ENCODE measurements at places on chromosomes 13 and 19.

GRCh38 chr19:39405958-39406655 lies 540 bp upstream of the ZFP36 start:
- no peak for DNase-seq

DNA sequence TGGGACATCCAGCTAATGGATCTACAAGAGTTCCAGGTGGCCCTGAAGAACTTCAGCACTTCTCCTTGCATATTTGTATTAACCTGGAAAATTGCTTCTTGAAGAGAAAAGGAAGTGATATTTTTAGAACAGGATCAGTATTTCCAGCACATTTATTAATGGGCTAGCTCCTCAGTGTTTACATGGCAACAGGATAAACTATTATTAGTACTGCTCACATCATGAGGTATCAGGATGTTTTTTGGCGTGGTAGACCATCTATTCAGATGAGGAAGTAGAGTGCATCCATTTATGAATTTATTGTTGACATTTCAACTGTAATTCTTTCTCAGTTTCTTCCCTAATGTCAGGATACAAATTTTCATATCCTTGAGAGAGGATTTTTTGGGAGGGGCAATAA lies 144.4 kb downstream of the KCNRG start:
- DNase-seq, result no peak

DNA sequence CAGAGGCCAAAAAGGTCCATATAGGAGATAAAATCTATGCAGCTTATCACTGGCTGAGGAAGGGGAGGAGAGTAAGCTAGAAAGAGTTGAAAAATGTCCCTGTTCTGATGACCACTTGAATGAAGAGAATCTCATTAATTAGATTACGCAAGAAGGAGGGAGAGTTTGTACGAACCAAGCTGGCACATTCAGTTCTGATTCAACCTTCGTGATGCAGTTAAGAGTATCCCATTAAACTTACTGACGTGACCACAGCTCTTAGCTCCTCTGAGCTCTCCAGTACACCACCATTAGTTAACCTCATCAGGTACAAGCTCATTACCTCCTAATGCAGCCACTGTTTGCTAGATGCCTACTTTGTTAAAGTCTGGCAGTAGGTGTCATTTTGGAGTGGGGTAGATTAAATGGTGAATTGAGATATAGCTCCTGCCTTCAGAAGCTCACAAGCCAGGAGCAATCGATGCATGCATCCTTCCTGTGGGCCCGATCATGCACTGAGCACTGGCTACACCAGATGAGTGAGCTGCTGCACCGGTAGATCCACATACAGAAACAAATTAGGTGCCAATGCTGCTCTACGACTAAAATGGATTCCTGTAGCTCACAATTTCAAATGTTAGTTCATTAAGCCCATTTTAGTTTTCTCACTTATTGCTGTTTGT lies 458.3 kb downstream of the COG6 start:
- DNase-seq, result no peak

- no peak for DNase-seq
Observed at GRCh38 chr13:41960211-41960636, 685 bp downstream of the VWA8 start.

DNA sequence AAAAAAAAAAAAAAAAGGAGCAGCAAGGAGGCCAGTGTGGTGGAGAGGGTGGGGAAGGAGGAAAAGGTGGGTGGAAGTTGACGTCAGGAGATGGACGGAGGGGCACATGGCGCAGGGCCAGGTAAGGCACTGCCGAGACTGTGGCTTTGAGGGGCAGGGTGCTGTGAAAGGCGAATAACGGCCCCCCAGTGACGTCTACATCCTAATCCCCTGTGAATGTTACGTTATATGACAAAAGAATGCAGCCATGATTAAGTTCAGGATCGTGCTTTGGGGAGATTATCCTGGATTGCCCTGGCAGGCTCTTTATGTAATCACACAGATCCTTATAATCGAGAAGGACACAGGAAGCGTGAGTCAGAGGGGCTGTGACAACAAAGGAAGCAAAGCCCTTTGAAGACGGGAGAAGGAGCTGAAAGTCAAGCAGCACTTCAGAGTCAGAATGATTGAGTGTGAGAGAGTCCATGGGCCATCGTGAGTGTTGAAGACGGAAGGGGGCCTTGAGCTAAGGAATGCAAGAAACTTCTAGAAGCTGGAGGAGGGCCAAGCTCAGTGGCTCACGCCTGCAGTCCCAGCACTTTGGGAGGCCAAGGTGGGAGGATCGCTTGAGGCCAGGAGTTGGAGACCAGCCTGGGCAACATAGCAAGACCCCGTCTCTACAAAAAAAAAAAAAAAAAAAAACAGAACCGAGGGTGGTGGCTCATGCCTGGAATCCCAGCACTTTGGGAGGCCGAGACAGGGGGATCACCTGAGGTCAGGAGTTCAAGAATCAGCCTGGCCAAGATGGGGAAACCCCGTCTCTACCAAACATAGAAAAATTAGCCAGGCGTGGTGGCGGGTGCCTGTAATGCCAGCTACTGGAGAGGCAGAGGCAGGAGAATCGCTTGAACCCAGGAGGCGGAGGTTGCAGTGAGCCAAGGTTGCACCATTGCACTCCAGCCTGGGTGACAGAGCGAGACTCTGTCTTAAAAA lies 13.8 kb upstream of the CEACAM16 start:
- DNase-seq, result peak; percentile 94

- no peak for DNase-seq
Observed at GRCh38 chr13:49530457-49530856, 34.7 kb downstream of the PHF11 start.

DNA sequence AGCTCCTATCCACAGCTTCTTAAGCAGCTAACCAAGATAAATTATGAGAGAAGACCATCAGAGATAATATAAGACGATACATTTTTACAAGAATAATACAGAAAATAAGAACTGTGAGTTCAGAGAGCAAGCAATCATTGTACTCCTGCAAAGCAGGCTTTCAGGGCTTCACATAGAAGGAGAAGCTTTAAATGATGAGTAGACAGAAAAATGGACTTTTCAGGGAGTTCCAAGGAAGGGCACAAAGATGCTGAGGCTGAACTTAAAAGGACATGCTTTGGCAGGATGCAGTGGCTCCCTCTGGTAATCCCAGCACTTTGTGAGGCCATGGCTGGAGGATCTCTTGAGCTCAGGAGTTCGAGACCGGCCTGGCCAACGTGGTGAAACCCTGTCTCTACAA lies 159.5 kb downstream of the POU4F1 start:
- DNase-seq, result no peak

DNA sequence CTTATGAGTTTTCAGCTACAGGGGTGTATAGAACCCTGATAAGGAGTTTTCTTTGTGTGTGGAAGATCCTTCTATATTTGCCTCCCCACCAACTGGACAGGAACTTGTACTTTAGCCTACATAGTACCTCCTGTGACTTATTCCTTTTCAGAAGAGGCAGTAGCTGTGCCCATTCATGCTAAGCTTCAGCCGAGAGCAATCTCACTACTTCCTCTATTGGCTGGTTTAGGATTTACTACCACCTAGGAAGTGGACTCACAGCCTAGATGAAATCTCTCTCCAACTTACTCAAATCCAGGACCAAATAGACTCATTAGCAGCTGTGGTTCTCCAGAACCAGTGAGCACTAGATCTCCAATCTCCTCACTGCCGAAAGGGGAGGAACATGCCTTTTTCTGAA lies 2.3 kb upstream of the REX1BD start:
- no peak for DNase-seq

- DNase-seq, result peak; percentile 85
Observed at GRCh38 chr19:2819540-2820111, at the start of gene ZNF554. TSS of gene ZNF554 (plus strand) at chr19:2819868. CDS start at chr19:2820072, 204 bp downstream.

DNA sequence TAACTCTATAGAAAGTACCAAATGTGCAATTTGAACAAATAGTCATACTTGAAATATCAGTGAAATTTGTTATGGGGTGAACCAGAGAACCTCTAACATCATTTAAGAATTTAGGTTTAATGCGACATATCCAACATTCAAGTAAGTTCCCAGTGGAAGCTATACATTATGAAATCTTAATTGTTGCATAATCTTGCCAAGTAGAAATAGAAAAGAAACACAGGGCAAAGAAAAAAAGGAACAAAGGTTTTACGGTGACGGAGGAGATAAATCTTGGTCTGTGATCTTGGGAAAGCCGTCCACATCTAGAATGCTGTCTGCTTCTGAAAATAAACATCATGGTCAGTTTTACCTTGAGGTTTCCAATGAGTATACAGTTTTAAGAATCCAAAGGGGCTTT lies 445.7 kb downstream of the RFC3 start:
- no peak for DNase-seq

- no peak for DNase-seq
Observed at GRCh38 chr13:32081591-32081990, 50.0 kb downstream of the FRY start.

GRCh38 chr13:23616228-23616627 lies 46.0 kb downstream of the TNFRSF19 start:
- no peak for DNase-seq

DNA sequence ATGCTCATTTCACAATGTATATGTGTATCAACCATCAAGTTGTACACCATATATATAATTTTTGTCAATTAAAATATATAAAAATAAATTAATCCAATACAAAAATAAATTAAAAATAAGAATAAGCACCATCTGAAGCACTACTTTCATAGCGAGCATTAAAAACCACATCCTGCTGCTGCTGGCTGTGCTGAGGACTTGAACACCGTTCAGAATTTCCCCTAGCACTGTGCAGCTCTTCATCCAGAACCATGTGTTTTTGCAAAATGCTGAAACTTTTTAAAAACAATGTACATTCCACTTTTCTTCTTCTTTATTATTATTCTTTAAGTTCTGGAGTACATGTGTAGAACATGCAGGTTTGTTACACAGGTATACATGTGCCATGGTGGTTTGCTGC lies 40.0 kb upstream of the FOXO1 start:
- no peak for DNase-seq

DNA sequence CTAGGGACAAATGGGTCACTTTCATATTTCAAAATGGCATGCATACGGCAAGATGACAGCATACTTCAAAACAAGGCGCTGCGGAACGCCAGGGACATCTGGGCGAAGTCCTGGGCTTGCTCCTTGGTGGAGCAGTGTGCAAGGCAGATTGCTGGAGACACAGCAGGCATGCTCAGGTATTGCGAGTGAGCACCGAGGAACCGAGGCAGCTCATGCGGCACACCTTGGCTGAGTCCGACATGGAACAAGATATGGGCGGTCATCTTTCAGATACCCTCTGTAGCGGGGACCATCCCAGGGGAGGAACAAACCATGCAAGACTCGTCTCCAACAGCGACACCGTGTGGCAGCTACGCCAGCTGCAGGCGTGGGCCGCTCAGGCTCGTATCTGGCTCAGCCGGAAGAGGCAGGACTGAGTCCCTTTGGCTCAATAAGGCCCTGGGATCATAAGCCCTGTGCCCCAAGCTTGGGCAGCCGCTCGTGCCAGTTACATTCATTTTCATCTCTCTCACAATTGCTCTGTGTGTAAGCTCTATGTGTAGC lies 112.4 kb downstream of the NUFIP1 start:
- DNase-seq, result no peak

GRCh38 chr13:50376895-50377575 lies 361.8 kb downstream of the KCNRG start:
- DNase-seq, result no peak

GRCh38 chr13:50574731-50575130 lies 268.8 kb downstream of the DLEU7 start:
- DNase-seq, result no peak

GRCh38 chr13:21435687-21436151 lies 23.4 kb downstream of the ZDHHC20 start:
- peak; percentile 67 for DNase-seq

DNA sequence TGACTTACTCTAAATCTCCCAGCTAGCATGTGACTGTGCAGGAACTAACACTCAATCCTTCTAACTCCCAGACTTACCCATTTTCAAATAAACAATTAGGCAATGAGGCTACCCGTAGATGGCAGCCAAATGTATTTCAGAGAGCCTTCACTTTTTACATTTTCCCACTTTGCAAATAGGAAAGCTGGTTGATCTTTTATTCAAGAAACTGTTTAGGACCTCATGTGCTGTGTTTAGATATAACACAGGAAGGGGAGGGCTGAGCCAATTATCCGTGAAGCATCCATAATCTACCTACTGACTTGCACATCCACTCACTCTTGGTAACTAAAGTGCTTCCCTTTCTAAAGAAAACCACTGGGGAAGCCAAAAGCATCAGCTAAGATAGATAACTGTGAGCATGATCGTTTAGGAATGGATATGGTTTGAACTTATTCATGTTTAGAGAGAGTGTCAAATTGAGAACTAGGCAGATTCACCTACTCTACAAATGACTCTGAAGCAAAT lies 33.4 kb downstream of the MBNL2 start:
- DNase-seq, result no peak

DNA sequence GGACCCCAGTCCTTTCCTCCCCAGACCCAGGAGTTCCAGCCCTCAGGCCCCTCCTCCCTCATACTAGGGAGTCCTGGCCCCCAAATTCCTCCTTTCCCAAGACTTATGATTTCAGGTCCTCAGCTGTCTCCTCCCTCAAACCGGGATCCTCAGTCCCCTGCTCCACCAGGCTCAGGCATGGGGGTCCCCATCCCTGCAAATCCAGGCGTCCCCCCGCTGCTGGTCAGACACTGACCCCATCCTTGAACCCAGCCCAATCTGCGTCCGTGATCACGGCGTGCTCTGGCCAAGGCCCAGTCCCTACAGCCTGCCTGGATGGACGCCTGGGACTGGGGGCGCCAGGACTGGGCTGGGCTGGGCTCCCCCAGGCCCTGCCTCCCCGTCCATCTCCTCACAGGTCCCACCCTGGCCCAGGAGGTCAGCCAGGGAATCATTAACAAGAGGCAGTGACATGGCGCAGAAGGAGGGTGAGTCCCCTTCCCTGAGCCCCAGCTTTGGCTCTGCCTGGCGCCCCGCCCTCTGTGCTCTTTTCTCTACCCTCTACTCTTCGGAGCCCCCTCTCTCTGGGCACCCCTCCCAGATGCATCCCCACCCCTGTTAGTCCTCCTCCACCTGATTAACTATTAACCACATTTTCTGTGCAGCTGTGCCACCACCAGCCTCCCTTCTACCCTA lies 672 bp downstream of the HPN start:
- DNase-seq, result no peak

- DNase-seq, result no peak
Observed at GRCh38 chr13:23574421-23575145, 4.4 kb downstream of the TNFRSF19 start.

DNA sequence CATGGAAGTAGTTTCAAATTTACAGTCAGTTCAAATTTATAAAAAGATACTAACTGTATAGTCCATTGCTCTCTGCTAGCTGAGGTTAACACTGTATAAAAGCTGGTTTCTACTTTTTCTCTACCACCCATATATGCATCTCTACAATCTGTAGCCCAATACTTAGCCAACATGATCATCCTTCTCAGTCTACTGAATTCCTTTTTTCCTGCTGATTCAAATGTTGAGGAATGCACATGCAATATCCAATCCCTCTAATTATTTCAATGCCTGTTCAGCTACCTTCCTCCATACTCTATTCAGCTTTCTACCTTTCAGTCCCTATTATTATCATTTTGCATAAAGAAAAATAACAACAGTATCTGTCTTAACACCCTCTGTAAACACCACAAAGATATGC lies 15.6 kb downstream of the KPNA3 start:
- no peak for DNase-seq
